ENCODE measurements at places on chromosomes 4 and X.

- no peak for DNase-seq
These were observed 63.0 kb downstream of the INTS12 start for GRCh38 chr4:105645440-105645839.

DNA sequence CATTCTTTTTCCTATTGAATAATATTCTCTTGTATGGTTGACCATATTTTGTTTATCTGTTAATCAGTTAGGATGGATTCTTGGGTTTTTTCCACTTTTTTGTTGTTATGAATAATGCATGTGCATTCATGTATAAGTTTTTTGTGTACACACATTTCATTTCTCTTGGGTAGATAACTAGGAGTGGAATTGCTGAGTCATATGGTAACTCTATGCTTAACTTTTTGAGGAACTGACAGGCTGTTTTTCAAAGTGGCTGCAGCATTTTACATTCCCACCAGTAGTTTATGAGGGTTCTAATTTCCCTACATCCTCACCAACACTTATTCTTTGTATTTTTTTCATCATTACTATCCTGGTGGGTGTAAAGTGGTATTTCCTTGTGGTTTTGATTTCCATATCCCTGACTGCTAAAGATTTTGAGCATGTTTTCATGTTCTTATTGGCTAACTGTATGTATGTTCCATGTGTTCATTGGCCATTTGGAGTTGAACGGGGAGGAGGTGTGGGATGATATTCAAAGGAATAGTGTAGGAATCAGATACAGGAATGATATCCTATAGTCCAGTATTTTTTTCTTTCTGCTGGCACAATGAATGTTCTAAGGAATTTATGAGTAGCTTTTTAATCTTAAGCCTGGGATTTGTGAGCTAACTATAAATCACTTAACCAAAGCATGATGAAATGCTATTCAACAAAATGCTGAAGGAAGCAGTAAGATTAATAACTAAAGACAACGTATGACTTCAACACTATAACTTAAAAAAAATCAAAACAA lies 114.3 kb downstream of the AMELX start:
- no peak for DNase-seq

- no peak for DNase-seq
These were observed 19.5 kb downstream of the RGS12 start for GRCh38 chr4:3312362-3312761.

DNA sequence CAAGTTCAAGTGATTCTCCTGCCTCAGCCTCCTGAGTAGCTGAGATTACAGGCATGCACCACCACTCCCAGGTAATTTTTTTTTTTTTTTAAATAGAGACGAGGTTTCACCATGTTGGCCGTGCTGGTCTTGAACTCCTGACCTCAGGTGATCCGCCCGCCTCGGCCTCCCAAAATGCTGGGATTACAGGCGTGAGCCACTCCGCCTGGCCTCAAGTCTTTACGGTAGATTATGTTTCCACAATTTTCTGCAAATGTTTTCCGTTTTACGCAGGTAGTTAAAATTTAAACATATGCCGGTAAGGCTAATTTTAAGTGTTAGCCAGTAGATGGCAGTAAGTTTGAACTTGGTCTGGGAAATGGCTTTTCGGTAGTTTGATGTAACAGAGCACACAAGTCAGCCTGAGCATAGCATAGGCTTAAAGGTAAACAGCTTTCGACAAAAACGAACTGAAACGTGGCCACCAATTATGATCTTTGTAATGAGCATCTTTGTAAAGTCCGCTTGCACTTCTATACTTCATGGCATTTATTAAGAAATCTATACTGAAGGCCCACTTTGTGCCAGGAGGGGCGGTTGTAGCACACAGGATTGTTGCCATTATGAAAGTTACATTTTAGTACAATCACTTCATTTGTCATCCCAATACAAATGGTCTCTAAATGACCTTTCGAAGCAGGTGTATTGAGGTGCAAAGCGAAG lies 31.1 kb downstream of the CCKAR start:
- peak; percentile 56 for DNase-seq

DNA sequence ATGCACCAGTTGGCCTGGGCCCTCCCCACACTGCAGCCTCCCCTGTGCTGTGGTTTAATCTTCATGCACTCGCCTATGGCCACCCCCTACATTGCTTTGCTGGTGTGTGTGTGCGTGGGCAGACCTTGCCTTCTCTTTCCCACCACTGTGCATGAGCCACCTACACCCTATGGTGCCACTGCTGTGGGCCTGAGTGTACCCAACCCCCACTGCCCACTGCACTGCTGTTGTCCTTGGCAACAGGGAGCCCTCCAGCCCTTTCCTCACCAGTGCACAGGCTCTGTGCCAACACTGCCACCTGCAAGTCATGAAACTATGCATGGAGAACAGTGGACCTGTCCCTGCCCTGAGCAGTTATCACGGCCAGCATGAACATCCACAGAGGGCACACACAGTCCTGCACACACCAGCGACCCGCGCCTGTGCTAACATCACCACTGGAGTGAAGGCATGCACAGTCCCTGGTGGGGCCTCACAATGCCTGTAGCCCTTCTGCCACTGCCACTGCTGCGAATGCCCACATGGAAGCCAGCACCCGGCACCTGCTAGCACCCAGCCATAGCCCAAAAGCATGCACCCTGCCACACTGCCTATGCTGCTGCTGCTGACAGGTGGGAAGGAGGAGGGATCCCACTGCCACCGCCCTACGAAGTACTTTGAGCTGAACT lies 237.8 kb upstream of the ARSJ start:
- DNase-seq = no peak

DNA sequence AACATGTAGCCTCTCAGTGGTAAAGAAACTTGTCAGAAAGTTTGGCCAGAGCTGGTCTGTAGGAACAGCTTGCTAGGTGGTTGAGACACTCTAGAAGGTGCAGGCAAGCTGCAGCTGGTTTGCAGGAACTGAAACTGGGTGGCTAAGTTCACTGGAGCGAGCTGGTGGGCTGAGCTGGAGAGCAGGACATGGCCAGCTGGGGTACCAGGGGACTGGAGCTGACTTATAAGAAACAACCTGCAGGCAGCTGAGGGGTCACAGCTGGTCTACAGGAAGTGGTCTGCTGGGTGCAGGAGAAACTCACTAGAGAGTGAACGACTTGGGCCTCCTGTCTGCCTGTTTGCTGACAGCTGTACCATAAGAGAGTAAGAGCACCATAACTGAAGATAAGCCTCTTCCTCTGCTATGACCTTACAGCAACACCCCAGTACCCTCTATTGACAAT lies 157.1 kb upstream of the LNX1 start:
- no peak for DNase-seq

DNA sequence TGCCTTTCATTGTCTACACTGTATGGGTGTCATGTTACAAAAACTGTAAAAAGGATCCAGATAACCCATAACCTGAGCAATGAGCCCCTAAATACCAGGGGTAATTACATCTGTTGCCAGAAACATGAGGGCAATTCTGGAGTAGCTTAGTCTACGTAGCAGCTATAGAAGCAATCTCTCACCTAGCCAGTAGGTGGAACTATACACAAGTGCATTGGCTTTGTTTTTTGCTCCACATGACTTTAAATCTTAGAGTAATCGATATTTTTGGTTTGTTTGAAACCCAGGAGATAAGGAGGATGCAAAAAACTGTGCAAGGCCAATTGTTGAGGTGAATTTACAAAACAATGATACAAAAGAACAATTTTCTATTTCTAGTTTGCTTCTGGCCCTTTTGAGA lies 57.5 kb downstream of the GPR82 start:
- no peak for DNase-seq
